ENCODE measurements at places on chromosomes 16 and 17. TPM values are rescaled to one million over a fixed set of nuclear protein-coding genes. Genes with fewer than 3 reads are reported as not detected.
A peak's percentile ranks its signal among the peaks of the same experiment; 100 is the strongest.

GRCh38 chr16:3119701-3120408 is 7.5 kb downstream of the ZNF205 start:
- DNase-seq, result no peak

GRCh38 chr17:36001862-36002603 is 680 bp upstream of the CCL15 start:
- no peak for DNase-seq

DNA sequence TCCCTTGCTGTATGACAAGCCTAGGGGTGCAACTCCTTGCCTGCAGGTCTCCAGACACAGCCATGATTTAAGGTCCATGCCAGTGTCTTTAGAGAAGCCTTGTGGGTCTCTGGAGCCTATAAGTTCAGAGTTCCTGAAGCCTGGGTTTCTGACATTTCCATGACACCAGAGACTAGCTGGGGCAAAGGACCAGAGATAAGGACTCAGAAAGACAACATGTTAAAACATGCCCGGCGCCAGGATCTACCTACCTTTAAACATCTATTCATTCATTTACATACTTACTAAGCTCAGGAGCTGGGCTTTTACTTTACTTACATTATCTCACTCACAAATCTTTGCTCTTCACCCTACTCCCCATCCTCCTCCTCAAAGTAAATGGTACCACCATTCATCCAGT is 1.5 kb downstream of the MRPL27 start:
- no peak for DNase-seq

GRCh38 chr16:85610446-85611193 is 2.5 kb upstream of the GSE1 start:
- DNase-seq, result peak; percentile 72

GRCh38 chr16:77383606-77384187 is 51.1 kb downstream of the ADAMTS18 start:
- DNase-seq, result peak; percentile 81

DNA sequence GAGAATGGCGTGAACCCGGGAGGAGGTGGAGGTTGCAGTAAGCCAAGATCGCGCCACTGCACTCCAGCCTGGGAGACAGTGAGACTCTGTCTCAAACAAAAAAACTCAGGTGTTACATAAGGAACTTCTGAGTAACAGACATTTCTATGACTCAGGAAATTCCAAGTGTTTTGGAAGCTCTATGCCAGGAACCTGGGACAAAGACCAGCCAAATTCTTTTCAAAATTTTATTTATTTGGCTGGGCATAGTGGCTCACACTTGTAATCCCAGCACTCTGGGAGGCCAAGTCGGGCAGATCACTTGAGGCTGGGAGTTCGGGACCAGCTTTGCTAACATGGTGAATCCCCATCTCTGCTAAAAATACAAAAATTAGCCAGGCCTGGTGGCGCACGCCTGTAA is 5.2 kb upstream of the SH2B1 start:
- DNase-seq, result no peak

DNA sequence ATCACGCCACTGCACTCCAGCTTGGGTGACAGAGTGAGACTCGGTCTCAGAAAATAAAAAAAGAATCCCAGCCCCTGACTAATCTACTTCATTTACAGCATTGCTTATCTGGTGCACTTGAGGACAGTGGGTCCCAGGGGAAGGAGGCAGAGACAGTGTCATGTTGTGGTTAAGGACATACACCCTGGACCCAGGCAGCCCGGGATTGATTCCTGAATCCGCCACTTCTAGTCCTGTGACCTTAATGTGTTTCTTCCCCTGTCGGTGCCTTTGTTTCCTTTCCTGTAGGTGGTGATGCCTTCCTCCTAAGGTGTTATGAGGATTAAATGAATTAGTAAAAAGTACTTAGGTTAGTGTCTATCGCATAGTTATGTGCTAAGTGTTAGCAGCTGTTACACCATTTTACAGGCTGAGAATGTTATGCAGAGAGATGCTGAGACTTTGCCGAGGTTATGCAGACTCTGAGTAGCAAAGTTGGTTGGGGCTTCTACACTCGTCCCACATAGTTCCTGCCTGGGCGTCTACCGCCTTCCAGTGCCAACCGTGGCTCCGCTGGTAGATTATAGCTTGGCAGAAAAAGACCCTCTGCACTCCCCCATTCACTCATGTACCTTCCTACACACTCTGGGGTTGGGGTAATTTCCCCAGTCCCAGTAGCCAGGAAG is 74.8 kb downstream of the RAB11FIP4 start:
- no peak for DNase-seq

- no peak for DNase-seq
These were observed 2.8 kb downstream of the MARVELD3 start for GRCh38 chr16:71628810-71629209.

GRCh38 chr17:66650544-66650877 is 184.4 kb upstream of the CACNG5 start:
- DNase-seq, result no peak

GRCh38 chr16:80317599-80318037 is 223.2 kb upstream of the DYNLRB2 start:
- DNase-seq, result peak; percentile 50

DNA sequence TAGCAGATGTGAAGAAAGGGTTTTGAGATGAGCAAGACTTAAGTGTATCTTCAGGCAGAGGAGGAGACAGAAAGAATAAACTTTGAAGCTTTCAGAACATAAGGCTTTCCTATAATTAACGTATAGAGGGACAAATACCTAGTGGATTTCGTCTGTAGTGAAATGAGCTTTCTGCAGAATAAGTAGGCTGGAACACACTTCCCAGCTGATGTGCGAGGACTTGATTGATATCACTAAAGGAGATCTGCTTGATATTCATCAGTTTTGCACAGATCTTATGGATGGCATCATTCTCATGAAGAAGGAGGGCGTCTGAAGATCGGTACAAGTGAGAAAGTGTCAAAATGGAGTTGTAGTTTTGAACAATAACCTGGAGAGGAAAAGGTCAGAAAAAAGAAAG is 14.8 kb downstream of the TUBD1 start:
- DNase-seq, result no peak

DNA sequence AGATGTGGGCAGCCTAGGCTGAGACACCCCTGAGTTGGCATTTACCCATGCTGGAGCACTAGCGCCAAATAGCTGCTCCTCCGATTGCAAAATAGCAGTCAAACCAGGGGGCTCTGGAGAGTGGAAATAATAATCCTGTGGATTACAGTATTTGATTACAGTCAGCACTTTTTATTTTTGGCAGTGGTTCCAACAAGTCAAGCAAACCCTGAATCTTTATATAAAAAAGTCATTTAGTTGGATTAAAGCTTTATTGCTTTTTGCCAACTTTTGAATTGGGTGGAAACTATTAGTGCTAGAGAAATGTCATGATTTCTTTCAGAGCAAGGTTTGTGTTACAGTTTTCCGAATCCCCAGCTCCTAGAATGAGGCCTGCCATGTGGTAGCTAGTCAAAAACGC is 99.3 kb upstream of the FAM20A start:
- DNase-seq, result no peak

DNA sequence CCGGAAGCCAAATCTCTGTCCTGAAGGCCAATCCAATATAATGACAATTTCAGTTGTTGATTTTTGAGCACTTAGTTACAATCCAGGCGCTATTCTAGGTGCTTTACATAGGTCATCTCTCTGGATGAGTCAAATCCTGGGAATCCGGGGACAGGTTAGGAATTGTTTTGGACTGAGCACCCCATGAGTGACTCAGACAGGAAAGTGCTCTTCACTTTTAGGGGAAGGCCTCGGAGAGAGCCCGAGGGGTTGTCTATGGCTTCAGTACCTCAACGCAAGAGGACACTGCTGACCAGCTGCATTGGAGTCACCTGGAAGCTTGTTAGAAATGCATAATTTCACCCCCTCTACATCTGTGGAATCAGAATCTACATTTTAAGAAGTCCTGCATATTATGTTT is 108.8 kb downstream of the IRX5 start:
- DNase-seq, result no peak

DNA sequence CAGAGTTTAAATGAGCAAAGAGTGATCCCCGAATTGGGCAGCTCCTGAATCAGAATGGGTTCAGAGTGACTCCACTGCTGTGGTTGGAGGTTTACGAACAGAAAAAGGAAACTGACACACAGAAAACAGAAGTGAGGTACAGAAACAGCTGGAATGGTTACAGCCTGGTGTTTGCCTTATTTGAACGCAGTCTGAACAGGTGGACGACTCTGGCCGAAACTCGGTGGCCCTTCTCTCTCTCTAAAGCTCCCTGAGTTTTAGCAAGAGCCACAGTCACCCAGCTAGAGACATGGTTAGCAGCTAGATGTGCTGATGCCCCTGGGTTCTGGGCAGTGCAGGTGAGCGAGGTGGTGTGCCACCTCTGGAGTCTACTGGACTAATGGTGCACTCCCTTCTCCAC is 54.2 kb upstream of the ATP2A3 start:
- DNase-seq, result no peak

DNA sequence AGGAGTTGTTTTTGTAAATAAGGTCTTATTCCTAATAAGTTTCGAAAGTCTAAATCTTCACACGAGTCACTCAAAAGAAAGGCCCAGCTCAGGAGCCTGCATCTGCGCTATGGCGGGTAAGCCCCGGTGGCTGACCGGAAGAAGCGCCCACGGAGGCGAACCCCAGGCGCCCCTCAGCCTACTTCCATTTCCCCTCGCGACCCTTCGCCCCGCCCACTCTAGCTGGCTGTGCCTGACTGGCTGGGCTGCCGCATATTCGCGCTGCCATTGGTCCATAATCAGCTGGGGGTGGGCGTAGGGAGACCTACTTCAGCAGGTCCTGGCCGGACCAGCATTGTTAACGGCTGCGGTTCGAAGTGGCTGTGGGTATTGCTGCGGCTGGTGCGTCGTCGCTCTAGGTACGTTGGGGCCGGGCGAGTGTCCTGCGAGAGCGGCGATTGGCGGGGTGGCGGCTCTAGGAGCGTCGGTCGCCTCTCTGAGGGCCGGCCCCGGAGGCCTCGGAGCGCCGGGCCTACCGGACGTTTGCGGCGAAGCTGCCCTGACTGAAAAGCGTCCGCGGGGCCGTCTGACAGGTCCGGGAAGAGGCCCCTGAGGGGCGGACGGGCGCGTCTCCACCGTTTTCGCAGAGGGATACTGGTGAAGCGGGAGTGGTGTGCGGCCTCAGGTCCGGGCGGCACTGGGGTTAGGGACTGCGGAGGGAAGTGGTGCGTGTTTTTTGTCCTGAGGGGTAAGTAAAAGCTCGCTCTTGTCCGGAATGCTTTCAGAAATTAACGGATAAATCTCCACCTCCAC is at the start of gene ATF7IP2:
ATF7IP2 (plus strand) TSS at position 337 of the 792 bp plus-strand sequence. CDS start 44,560 bp downstream, outside the sequence.
- peak; percentile 62 for DNase-seq

GRCh38 chr17:76213491-76213890 is 26.8 kb downstream of the RNF157 start:
- no peak for DNase-seq

- no peak for DNase-seq
These were observed 121.9 kb upstream of the CDH13 start for GRCh38 chr16:82504836-82505235.

Gene E4F1
- 17.5 TPM for total RNA-seq

Gene NOS2
- total RNA-seq, result 0.18 TPM

Gene CDH1
- total RNA-seq, result 6.0 TPM

Gene TMEM88
- total RNA-seq, result 0.80 TPM

Gene ESRP2
- total RNA-seq, result 0.11 TPM

Gene CSH2
- total RNA-seq, result not detected

Gene USP43
- 0.29 TPM for total RNA-seq

Gene SLC6A2
- total RNA-seq, result not detected

Gene ATP2C2
- total RNA-seq, result not detected

Gene DHRS7C
- total RNA-seq, result not detected

Gene TELO2
- total RNA-seq, result 9.8 TPM

Data from SK-MEL-5 (cell line).